ENCODE measurements at places on chromosomes 2 and 18.

DNA sequence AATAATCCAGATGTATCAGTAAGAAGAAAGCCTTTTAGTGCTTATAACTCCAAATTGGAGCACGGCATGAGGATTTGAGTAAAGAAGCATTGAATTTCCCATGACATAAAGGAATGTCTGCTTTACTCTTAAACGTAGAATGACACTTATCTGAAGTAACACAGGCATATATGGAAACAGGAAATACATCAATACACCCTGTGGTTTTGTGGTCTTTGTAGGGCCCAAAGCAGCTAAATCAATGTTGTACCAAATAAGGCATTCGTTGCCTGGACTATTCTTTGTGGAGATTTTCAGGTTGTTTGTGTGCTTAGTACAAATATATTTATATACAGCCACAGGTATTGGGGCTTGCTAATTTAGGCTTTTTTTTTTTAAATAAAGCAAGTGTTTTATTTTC is 660.5 kb downstream of the LRRTM4 start:
- no peak for DNase-seq
- no peak overlapping the region for H3K27ac ChIP-seq

- DNase-seq: no peak
- no peak overlapping the region for H3K27ac ChIP-seq
- no peaks in the 10 kb centered on the region for H3K4me1 ChIP-seq
- no peaks in the 10 kb centered on the region for H3K27me3 ChIP-seq
- H3K36me3 ChIP-seq: no peaks in the 10 kb centered on the region
- no peak overlapping the region for H3K4me3 ChIP-seq
These were observed 920.0 kb downstream of the TDRD15 start for GRCh38 chr2:22043784-22044183.

GRCh38 chr2:7572450-7572849 is 655.2 kb downstream of the RNF144A start:
- no peak for DNase-seq
- no peaks in the 10 kb centered on the region for H3K36me3 ChIP-seq
- H3K27ac ChIP-seq: no peak overlapping the region
- no peak overlapping the region for H3K4me3 ChIP-seq
- no peaks in the 10 kb centered on the region for H3K4me1 ChIP-seq

GRCh38 chr18:69882965-69883668 is 64.6 kb downstream of the CD226 start:
- H3K27ac ChIP-seq: no peak overlapping the region
- H3K36me3 ChIP-seq: no peaks in the 10 kb centered on the region
- H3K27me3 ChIP-seq: no peaks in the 10 kb centered on the region
- H3K4me1 ChIP-seq: peaks cover 3% of the 10 kb centered on the region

- no peak overlapping the region for H3K27ac ChIP-seq
- no peak overlapping the region for H3K4me3 ChIP-seq
- H3K36me3 ChIP-seq: no peaks in the 10 kb centered on the region
- no peak for DNase-seq
- no peaks in the 10 kb centered on the region for H3K4me1 ChIP-seq
These were observed 219.4 kb upstream of the CYRIA start for GRCh38 chr2:16885027-16885426.

DNA sequence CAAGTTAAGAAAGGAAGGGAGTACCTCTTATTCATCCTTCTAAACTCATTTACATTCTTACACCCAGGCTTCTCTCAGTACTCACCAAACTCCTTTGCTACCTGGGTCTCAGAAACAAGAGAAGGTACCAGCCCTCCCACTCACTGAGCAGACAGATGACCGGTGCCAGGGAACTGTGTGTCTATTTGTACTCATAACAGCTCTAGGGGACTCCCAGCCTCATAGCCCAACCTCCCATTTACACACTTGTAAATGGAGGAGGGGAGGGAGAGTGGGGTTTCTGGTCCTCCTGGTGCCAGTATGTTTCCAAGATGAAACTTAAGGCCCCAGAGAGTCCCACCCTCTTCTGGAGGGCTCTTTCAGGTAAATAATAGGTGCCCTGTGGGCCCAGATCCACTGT is 42.8 kb upstream of the SIGLEC15 start:
- H3K27ac ChIP-seq: no peak overlapping the region
- no peak for DNase-seq
- H3K27me3 ChIP-seq: no peaks in the 10 kb centered on the region
- H3K4me1 ChIP-seq: peaks cover 2% of the 10 kb centered on the region
- no peak overlapping the region for H3K4me3 ChIP-seq

DNA sequence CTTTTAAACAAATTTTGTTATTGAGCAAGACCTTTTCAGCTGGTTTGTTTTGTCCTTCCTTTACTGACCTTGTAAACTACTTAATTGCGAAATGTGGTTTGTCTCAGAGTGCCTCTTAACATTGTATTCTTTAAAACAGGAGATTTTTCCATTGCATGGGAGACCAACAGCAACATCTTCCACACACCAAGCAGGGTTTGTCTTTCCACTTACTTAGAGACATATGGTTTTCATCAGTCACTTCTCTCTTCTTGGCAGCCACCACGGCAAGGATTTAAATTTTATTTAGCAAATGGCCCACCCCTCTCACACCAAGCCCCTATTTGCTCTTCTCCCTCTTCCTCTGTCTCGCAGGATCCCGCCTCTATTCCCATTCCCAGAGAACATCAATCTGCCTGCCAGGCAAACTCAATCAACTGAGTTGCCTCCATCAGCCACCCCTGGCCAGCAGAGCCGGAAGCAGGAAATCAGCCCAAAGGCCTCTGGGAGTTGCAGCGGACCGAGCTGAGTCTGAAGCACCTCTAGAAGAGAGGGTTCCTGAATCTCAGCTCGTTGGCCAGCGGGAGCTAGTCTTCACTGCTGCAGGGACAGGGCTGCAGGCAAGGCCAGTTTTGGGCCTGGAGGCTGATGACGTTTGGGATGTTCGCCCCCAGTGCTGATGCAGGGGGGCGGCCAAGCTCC is 11.3 kb upstream of the CIB4 start:
- peaks cover 4% of the 10 kb centered on the region for H3K4me1 ChIP-seq
- H3K27me3 ChIP-seq: no peaks in the 10 kb centered on the region
- no peaks in the 10 kb centered on the region for H3K36me3 ChIP-seq
- DNase-seq: no peak
- no peak overlapping the region for H3K4me3 ChIP-seq

GRCh38 chr2:224570328-224570993 is 14.7 kb downstream of the CUL3 start:
- no peak overlapping the region for H3K4me3 ChIP-seq
- DNase-seq: no peak
- H3K27ac ChIP-seq: no peak overlapping the region

- no peak for DNase-seq
- no peaks in the 10 kb centered on the region for H3K4me1 ChIP-seq
- no peak overlapping the region for H3K27ac ChIP-seq
- H3K27me3 ChIP-seq: no peaks in the 10 kb centered on the region
These were observed 31.6 kb upstream of the TWIST2 start for GRCh38 chr2:238816291-238816690.

DNA sequence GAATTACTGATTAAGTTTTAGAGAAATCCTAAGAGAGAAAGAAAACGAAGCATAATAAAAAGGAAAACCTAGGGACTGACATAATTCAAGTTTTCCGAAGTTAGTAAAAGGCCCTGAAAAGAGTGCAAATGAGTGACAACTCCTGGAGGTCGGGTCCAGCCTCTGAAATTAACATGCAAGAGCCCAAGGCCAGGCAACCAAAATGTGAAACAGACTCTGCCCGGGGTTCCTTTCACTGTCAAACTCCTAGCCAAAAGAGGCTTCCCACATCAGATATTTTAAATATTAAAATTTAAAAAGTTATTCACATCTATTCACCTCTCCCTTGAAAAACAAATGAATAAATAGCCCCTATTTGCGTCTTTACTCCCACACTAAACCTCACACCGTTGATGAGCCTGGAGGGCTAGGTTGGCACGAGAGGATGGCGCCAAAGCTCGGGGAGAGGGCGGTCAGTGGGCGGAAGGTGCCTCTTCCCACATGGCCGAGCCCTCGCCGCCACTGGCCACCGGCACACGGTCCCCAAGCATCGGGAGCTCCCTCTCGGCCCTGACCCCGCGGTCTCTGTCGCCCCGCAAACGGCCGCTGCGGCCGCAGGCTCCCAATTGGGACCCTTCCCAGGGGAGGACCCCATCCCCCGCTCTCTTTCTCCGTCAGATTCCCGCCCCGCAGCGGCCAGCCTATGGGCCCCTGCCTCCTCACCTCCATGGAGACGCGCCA is 630 bp downstream of the PPM1G start:
- H3K4me1 ChIP-seq: no peaks in the 10 kb centered on the region
- H3K27ac ChIP-seq: no peak overlapping the region
- peak overlapping the region; percentile 94 for H3K4me3 ChIP-seq
- H3K36me3 ChIP-seq: no peaks in the 10 kb centered on the region
- no peaks in the 10 kb centered on the region for H3K27me3 ChIP-seq
- DNase-seq: no peak

- 0 out of 2 replicates have a peak, but pooled peaks cover 1% of the 10 kb centered on the region for H3K4me1 ChIP-seq
- H3K36me3 ChIP-seq: no peaks in the 10 kb centered on the region
- no peak for DNase-seq
- no peak overlapping the region for H3K4me3 ChIP-seq
These were observed 32.9 kb downstream of the ACSL3 start for GRCh38 chr2:222893716-222894115.

DNA sequence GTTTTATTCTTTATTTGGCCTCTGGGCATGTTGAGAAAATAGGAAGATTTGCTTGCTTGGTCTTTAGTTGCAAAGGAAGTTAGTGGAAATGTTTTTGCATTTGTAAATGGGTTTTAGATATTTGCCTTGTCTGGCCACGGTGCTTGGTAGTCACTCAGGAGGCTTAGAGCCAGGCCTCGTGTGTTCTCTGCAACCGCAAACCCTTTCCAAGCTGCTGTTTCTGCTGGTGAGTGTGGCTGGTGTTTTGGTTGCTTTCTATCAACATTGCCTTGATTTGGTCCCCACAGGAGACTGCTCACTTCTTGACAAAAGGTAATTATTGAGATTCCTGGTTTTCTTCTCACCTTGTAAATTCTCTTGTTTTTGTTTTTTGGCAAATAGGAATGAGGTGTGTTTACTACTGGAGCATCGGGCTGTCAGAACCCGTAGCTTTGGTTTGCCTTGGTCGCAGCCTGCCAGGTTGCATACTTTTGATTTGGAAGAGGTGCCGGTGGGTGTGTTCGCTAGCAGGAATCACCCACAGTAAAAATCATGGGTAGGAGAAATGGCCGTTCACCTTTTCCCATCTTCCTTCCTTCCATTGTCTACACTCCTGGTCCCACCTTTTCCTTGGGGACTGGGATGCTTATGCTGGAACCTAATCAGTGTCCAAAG is 15.8 kb downstream of the ASAP2 start:
- no peak for DNase-seq
- no peak overlapping the region for H3K27ac ChIP-seq
- peaks cover 8% of the 10 kb centered on the region for H3K27me3 ChIP-seq
- H3K4me3 ChIP-seq: no peak overlapping the region
- H3K4me1 ChIP-seq: peaks cover 3% of the 10 kb centered on the region
- H3K36me3 ChIP-seq: no peaks in the 10 kb centered on the region

DNA sequence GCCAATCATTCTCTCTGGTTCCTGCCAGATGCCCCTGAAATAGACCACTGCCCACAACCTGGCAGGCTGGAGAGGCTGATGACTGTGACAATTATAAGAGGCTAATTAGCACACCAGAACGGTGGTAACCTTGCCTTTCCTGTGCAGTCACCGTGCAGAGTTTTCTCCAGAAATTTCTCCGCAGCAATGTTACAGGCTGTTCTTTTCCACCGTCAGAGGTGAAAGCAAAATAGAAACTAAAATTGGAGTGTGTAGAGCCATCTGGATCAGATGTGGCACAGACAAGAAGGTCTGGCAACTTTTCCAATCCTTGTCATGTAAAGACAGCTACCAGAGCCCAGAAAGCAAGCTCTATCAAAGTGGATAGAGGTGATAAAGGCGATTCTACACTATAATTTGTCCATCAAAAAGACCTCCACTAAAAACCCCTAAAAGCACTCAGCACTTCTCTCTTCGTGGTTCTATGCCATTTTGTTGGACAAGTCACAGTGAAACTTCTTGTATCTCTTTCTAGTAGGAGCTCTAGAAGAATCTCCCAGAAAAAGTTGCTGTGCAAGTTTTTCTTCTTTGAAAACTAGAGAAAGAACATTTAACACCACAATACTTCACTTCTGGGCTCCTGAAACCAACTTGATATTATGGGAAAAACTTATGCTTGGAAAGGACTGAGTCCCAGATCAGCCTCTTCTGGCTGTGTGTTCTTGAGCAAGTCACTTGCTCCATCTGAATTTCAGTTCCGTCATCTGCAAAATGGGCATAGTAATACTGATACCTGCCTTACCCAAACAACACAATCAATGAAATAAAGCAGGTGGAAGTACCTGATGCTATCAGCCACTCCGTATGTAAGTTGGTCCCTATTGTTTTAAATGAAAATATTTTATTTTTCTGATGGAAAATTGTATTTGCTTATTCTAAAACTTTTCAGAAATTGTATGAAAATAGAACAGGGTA is 295.6 kb upstream of the DLGAP1 start:
- H3K4me3 ChIP-seq: no peak overlapping the region
- H3K27ac ChIP-seq: no peak overlapping the region
- no peaks in the 10 kb centered on the region for H3K36me3 ChIP-seq
- no peak for DNase-seq

- DNase-seq: no peak
- no peaks in the 10 kb centered on the region for H3K4me1 ChIP-seq
- H3K36me3 ChIP-seq: no peaks in the 10 kb centered on the region
- H3K4me3 ChIP-seq: no peak overlapping the region
These were observed 250.5 kb downstream of the SLC8A1 start for GRCh38 chr2:40201425-40201824.

Data from iPS DF 6.9 (cell line).